ENCODE measurements at places on chromosomes 13 and 19.

DNA sequence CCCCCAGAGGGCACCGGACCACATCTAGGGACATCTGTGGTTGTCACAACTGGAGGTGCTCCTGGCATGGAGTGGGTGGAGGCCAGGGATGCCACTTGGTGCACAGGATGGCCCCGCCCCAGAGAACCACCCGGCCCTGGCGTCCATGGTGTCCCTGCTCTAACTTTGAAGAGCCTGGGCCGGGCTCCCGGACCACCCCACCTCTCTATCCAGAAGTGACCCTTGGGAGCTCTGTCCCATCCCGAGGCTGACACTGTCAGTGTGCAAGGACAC is 22.9 kb upstream of the MYDGF start:
- no peak for DNase-seq

- peak; percentile 75 for DNase-seq
Measured at GRCh38 chr13:46759846-46760245, 37.1 kb downstream of the ESD start.

DNA sequence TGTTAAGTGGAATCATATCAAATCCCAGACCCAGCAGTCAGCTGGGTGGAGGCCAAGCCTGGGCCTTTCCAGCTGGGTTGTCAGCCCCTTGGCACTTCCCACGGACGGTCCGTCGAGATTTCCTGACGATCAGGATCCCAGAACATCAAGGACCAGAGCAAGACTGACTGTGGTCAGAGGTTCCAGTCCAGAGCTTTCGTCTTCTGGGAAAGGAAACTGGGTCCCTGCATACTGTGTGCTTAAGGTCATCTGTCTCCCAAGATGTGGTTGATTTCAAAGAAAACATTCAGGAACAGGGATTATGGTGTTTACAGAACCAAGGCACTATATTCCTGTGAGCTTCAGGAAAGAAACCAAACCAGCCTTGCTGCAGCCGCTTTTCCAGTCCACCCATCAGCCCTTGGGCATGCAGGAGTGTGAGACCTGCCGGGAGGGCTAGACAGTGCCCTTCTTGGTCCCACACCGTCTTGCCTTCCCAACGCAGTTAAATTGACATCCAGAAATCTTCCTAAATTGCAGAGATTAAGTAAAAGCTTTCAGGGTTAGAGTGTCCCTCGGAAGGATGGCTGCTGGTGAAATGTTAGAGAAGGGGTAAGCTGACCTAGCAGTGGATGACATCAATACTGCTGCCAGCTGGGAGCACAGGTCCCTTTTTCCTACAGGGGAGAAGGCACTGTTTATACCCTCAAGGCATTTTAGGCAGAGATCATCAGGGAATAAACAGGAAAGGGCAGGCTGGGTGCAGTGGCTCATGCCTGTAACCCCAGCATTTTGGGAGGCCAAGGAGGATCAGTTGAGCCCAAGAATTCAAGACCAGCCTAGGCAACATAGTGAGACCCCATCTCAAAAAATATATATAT is 5.0 kb upstream of the C19orf33 start:
- DNase-seq, result no peak

GRCh38 chr19:2775556-2776430 is 7.3 kb downstream of the SGTA start:
- DNase-seq, result peak; percentile 59

- no peak for DNase-seq
Measured at GRCh38 chr19:44002212-44002565, 568 bp upstream of the ZNF230 start.

GRCh38 chr13:99431927-99432608 is 69.2 kb upstream of the TM9SF2 start:
- DNase-seq, result no peak

GRCh38 chr19:8585894-8586750 is 8.9 kb upstream of the MYO1F start:
- peak; percentile 81 for DNase-seq

- DNase-seq, result peak; percentile 18
Measured at GRCh38 chr19:34241513-34242337, 12.6 kb upstream of the GARRE1 start.

DNA sequence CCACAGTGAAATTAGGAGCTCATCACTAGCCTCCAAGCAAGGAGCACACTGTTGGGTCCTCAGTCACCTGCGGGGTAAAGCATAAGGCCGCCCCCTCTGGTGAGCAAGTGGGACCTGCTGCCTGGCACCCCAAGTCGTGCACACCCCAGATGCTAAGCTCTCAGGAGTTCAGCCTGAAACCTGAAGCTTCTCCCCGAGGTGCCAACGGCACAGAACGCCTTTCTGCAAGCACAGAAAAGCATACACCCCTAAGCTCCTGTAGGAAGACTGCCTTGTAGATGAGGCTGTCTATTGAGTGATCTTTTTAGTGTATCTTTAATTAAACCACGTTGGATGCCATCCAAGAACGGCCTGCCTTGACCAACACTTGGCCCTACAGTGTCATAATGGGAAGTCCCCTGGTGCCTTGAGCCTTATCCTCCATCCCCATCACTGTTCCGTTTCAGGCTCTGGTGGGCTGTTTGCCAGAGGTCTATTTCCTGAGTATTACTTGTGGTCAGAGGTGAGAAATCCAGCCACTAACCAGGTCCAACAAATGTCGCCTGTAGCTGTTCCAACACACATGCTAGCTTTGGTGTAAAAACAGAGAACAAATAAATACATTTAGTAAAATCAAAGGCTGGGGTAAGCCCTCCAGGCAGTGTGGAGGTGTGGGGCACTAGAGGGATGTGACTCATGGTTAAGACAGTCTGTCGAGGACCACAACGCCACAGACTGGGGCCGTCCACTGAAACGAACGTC is 44.8 kb downstream of the C13orf42 start:
- no peak for DNase-seq

DNA sequence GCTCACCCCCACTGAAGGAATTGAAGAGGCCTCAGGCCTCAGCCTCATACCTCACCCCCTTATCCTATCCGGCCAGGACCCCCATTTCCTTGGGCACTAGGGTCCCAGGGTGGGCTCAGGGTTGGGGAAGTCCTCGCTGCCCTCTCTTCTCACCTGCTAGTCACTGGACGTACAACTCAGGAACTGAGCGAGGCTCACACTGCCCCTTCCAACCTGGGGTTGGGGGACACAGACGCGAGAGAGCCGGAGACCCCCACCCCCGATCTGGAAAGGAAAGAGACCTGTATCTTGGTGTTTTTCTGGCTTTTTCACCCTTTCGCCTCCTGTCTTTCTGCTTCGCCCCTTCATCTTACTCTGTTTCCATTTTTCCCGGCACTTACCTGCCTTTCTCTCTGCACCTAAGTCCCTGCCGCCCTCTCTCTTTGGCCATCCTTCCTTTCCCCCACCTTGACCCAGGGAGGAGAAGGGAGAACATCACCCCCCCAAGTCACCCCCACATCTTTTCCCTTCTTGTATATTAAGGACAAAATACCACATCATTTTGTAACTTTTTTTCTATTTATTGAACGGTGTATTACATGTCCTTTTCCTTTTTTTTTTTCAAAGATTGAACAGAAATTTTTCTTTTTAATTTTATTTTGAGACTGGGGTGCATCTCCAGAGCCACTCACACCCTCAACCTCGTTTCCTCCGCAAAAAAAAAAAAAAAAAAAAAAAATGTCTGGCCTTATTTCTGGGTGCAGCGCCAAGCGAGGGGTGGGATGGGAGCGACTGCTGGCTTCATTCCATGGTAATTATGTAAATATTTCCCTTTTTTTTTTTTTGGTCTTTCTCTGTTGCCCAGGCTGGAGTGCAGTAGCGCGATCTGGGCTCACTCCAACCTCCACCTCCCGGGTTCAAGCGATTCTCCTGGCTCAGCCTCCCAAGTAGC is 36.6 kb downstream of the ZSWIM4 start:
- no peak for DNase-seq
